ENCODE measurements at places on chromosomes 7 and 10.

- no peak for DNase-seq
Measured at GRCh38 chr7:21550076-21550475, 7.2 kb downstream of the DNAH11 start.

- no peak for DNase-seq
Measured at GRCh38 chr7:69457595-69458504, 140.4 kb upstream of the AUTS2 start.

- DNase-seq, result no peak
Measured at GRCh38 chr7:15862781-15863165, 176.3 kb upstream of the MEOX2 start.

DNA sequence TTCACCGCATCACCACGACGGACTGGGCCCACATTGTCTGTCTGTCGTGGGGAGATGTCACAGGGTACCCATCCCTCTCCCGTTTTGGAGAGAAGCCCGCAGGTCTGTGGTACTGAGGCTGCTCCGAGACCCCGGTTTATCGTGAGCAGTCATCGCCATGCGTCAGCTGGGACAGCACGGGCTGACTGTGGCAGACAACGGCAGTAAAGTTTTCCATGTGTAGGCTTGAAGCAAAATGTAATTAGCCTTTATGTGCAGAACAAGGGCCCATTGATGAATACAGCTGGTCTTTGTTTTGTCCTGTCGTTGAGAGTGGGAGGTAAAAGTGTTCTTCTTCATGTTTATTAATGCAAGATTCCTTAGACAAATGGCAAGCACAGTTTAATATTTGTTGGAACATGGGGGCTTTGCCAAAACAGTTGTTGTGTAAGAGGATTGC is 167.4 kb upstream of the SH2B2 start:
- DNase-seq, result no peak

DNA sequence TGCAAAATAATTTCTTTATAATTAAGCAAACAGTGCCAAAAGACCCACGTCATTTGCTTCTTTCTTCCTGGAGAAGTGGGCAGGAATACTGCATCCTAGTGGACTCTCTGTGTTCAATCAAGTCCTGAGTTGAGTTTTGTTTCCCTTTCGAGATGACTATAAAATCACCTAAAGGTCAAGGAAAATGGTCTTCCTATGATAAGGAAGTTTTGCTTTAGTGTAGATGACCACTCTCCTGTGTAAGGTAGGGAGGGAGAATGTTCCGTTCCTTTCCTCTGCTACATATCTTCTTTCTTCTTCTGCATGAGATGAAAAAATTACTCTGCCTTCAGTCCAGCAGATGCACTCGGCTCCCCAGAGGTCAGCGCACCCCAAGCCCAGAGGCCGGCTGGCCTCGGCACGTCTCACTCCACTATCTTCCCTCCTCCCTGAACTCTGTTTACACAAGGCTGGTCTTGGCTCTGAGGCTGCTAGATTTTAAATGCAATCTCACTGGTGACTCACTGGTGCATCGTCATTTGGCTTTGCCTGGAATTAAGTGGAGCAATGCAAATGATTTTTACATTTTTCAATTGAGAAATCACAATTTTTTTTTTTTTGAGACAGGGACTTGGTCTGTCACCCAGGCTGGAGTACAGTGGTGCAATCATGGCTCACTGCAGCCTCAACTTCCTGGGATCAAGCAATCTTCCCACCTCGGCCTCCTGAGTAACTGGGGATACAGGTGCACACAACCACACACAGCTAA is 18.6 kb upstream of the VDAC2 start:
- DNase-seq, result no peak

GRCh38 chr10:133509700-133510099 is 17.5 kb upstream of the CYP2E1 start:
- no peak for DNase-seq

- DNase-seq, result no peak
Measured at GRCh38 chr7:25852211-25852938, 299.6 kb upstream of the NFE2L3 start.

- DNase-seq, result no peak
Measured at GRCh38 chr7:49564379-49564714, 209.1 kb upstream of the VWC2 start.

Data from stimulated activated CD8-positive, alpha-beta memory T cell treated with anti-CD3 and anti-CD28 coated beads, Interleukin-4, amount 100 ng/mL, for 1 hour (primary cell).